ENCODE measurements at places on chromosomes 6 and 20. TPM values are rescaled to one million over a fixed set of nuclear protein-coding genes. Genes with fewer than 3 reads are reported as not detected.

The AKAP7 gene
- 5.3 TPM for total RNA-seq

The HCK gene
- total RNA-seq: not detected

The TAGAP gene
- 0.07 TPM for total RNA-seq

The TUBE1 gene
- total RNA-seq: 15.7 TPM

The EEF1A2 gene
- total RNA-seq: 0.40 TPM

The RHAG gene
- total RNA-seq: not detected

The PPIL4 gene
- total RNA-seq: 19.3 TPM

The DZANK1 gene
- 0.69 TPM for total RNA-seq

The GPX5 gene
- not detected for total RNA-seq

The WFDC5 gene
- not detected for total RNA-seq

The AGPAT1 gene
- 29.4 TPM for total RNA-seq

The UNC5CL gene
- not detected for total RNA-seq

The ATP6V1G2 gene
- total RNA-seq: 0.39 TPM

The SIRPB2 gene
- 0.07 TPM for total RNA-seq

The DUSP15 gene
- 0.44 TPM for total RNA-seq

The RBM24 gene
- total RNA-seq: 4.4 TPM

The MOXD1 gene
- total RNA-seq: 0.07 TPM

The MYCT1 gene
- total RNA-seq: 122 TPM

The NRN1 gene
- 42.9 TPM for total RNA-seq

The HDGFL1 gene
- not detected for total RNA-seq

The VWA7 gene
- 1.6 TPM for total RNA-seq

The ANKS1A gene
- 12.6 TPM for total RNA-seq

The FAM209B gene
- not detected for total RNA-seq

The LRRC73 gene
- total RNA-seq: not detected

The RNF182 gene
- 4.2 TPM for total RNA-seq

The TSHZ2 gene
- total RNA-seq: 0.94 TPM

The PROCR gene
- total RNA-seq: 206 TPM

The ZNF292 gene
- total RNA-seq: 5.8 TPM

The LBP gene
- not detected for total RNA-seq

The BTN1A1 gene
- not detected for total RNA-seq

The PSORS1C2 gene
- total RNA-seq: not detected

The PGBD1 gene
- total RNA-seq: 8.0 TPM

The MRPL18 gene
- 96.7 TPM for total RNA-seq

The XKR7 gene
- not detected for total RNA-seq

The NKX2-4 gene
- total RNA-seq: not detected

The LCA5 gene
- 4.6 TPM for total RNA-seq

The IMPG1 gene
- total RNA-seq: not detected

The HLA-DPB1 gene
- total RNA-seq: 37.8 TPM

The AGPAT4 gene
- 4.1 TPM for total RNA-seq

The MTFR2 gene
- 11.3 TPM for total RNA-seq

The TAAR9 gene
- total RNA-seq: not detected

The LTV1 gene
- 21.5 TPM for total RNA-seq
